ENCODE measurements at places on chromosomes 2 and 18.

- DNase-seq, result no peak
Observed at GRCh38 chr2:236743039-236743920, 173.7 kb downstream of the ACKR3 start.

GRCh38 chr2:239719791-239720360 lies 305.3 kb downstream of the NDUFA10 start:
- DNase-seq, result no peak

DNA sequence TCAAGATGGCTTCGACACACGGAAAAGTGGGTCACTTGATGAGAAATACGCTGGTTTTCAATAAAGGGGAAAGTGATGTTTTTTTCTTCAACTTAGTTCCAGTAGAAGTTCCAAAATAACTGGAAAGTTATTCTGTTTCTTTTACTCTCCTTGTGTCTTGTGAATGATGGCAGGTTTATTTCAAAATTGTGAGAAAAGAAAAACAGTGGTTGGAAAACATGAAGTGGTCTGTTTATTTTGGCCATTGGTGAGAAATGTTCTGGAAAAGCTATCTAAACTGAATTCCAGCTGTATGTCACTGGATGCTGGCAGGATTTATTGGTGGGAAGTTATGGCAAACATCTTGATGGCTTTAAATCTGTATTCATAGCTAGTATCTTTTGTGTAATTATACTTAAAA lies 484.1 kb downstream of the DCC start:
- DNase-seq, result no peak

- DNase-seq, result no peak
Observed at GRCh38 chr2:239928391-239929350, 96.5 kb downstream of the NDUFA10 start.

DNA sequence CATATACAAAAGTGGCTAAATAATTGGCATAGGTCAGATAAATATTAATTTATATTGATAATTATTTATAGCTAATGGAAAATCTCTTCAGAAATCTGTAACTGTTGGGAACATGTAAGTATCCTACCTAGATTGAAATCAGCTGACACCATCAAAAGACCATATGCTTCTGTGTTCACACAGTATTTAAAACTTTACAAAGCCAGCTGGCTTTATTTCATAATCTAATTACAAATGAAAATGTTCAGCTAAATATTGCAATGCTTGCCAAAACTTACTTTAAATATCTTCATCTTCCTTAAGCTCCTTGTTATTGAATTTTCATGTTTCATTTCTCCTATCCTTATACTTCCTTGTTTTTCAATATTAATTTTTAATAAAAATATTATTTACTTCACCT lies 190.9 kb upstream of the DOK6 start:
- DNase-seq, result no peak

DNA sequence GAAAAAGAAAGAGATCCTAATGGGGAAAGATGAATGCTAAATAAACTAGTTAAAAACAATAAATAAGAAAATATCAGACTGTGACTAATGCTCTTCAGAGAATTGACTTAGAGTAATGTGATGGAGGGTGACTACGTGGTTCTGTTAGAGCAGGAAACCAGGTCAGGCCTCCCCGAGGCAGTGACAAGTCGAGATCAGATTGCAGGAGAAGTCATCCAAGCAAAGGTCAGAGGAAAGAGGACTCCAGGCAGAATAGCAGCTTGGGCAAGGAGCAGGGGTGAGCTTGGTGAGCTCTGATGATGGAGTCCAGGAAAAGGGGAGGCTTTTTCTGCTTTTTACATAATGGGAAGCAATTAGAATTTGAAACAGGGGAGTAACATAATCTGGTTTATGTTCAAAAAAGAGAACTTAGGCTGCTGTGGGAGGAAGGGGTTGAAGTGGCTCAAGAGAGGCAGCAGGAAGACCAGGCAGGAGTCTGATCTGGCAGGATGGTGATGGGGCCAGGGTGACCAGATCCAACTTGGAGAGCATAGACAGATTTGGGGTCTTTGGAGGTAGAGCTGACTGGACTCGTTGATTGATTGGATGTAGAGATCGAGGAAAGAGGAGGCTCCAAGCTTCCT lies 27.3 kb upstream of the ITGB6 start:
- no peak for DNase-seq

DNA sequence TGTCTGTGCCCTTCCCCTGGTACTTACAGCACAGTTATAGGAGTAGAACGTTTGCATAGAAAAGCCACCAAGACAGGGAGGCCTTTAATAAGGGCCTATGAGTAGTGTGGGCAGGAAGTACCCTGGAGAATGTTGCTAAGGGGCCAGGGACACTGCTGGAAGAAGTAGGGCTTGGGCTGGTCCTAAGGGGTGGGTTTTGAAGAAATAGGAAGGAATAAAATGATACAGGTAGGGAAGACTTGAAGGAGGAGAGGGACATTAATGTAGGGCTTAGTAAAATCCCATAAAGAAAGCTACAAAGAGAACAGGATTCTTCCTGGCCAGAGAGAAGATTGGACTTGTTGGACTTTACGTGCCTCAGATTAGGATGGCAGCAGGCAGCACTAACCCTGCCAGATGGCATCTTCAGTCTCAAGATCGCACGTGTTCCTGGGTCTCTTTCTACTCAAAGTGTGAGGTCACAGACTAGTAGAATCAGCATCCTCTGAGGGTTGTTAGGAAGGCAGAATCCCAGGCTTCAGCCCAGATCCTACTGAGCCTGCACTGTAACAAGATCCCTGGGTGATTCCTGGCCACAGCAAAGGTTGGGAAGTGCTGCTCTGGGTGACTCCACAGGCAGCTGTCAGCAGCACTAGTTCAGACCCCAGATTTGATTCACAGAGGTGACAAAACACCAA lies 39.2 kb downstream of the EPAS1 start:
- no peak for DNase-seq

- DNase-seq, result no peak
Observed at GRCh38 chr2:79723830-79724229, 211.0 kb downstream of the CTNNA2 start.

DNA sequence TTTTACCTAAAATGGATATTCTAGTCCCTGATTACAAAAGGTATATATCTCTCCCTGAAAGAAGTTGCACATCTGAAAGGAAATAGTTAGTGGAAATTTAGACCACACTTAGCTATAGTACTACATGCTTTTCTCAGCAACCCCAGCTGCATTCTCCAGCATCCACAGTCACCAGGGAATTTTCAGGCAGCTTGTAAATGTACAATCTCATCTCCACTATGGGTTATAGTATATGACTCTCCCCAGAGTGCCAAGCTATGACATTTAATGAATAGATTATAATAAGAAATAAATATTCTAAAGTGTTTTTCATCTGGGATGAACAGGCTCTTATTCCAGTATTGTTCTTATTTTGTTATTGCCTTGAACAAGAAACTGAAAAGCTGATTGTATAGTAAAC lies 197.6 kb upstream of the HNRNPA3 start:
- no peak for DNase-seq

DNA sequence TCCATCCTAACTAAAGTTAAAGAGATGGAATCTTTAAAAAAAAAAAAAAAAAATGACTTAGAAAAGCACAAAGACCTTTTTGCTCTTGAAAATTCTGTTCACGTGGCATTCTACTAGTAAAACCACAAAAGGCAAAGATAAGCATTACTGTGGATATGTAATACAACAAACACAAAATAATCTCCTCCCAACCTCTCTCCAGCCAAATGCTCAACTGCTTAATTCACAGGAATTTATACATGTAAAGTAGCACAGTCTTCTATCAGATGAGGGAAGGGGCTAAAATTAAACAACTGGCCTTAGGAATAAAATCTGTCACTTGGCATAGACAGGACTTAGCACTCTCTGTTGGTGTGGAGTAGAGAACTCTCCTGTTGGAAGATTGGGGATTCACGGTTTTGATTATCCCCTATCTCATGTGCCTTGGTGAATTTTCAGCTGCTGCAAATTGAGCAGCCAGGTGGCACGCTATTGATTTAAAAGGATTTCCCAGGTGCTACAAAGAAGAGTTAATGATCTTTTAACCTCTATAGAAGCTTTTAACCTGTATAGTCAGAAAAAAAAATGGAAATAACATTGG lies 57.4 kb downstream of the ATIC start:
- no peak for DNase-seq

DNA sequence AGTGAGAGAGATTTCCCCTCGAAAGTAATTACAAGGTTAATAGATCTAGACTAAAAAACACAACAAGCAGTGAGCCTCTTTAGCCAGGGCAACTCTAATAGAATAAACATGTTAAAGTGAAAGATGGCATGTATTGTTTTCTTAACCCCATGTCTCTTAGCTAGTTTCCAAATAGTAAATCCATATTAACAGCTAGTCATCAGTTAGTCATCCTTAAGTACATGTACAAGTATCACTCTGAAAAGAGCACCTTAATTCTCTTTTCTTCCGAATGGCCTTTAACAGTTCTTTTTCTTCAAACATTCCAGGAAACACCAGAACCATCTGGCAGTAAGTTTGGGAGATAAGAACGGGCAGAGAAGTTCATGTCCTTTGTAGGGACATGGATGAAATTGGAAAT lies 1480.0 kb downstream of the LRP1B start:
- no peak for DNase-seq

DNA sequence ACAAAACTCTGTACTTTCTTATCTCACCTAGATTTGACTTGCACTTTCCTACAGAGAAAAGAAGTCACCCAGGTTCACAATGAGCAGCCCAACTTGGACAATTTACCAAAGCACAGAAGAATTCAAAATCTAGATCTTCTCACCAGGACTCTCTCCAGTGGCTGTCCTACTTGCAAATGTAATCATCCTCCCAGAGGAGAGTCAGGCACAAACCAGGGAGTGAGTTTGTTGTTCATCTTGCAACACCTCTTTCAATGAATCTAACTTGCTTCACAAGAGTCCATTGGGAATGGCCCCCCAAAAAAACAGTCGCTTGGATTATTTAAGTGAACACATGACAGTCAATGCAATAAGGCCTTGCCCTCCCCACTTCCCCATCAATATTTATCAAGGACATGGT lies 144.6 kb downstream of the ATL2 start:
- no peak for DNase-seq

GRCh38 chr2:226066391-226066790 lies 666.9 kb downstream of the NYAP2 start:
- peak; percentile 19 for DNase-seq

- DNase-seq, result no peak
Observed at GRCh38 chr2:230955163-230955737, 30.2 kb upstream of the GPR55 start.

- no peak for DNase-seq
Observed at GRCh38 chr2:71832844-71833243, 314.8 kb downstream of the CYP26B1 start.

GRCh38 chr2:242060212-242060835 lies 190.8 kb downstream of the RTP5 start:
- no peak for DNase-seq

DNA sequence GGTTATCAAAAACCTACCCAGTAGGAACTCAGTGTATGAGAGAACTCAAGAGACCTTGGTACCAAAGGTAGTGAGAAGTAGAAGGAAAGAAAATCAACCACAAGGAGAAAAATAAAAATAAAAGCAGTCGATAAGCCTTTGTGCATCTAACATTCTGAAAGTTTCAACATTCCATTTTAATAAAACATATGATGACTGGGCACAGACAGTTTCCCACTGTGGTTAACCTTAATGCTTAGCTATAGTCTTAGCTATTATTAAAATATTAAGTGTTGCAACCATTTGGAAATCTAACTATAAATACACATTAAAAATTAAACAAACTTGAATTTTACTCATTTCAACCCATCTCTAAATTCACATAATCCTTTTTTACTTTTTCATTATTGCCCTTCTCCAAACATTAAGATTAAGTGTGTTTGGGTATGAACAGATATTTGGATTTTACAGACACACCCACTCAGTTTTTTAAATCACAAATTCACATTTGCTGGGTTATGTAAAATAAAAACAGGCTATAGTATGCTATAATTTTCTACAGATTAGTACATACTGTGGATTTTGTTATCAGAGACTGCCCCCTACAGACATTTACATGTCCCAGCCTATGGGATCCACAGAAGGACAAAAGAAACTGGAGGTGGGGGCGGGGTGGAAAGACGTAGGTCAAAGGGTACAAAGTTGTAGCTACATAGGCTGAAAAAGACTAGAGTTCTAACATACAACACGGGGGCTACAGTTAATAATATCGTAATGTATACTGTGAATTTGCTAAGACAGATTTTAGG lies 32.8 kb downstream of the SRBD1 start:
- no peak for DNase-seq

DNA sequence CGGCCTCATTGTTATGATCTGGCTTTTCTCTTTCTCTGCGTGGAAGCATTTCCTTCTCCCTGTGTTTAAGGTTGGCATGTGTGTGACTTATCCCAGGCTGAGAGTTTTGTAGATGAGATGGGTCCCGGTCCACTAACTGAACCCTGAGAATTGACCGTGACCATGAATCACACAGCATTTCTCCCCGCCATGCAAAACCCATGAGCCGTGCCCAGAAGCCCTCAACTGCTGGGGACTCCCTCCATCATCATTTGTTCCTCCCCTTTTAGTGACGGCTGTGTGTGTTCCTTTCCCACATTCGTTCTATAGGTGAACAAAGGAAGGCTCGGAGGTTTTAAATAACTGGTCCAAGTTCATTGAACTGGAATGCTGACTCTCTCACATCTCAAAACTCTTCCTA lies 30.1 kb upstream of the TXNDC2 start:
- no peak for DNase-seq

DNA sequence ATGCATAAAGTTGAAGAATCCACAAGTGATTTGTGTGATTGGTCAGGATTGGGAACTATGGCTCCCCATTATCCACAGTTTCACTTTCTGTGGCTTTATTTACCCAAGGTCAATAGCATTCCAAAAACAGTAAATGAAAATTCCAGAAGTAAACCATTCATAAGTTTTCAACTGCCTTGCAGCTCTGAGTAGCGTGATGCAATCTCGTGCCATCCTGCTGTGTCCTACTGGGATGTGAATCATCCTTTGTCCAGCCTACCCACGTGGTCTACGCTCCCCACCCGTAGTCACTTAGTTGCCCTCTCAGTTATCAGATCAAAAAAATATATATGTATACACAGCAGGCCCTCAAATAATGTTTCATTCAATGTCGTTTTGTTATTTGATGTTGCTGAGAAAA lies 89.0 kb upstream of the DLGAP1 start:
- DNase-seq, result no peak

- DNase-seq, result no peak
Observed at GRCh38 chr2:199366406-199366805, 91.3 kb downstream of the SATB2 start.

- DNase-seq, result no peak
Observed at GRCh38 chr2:226579519-226579918, 220.1 kb downstream of the IRS1 start.

DNA sequence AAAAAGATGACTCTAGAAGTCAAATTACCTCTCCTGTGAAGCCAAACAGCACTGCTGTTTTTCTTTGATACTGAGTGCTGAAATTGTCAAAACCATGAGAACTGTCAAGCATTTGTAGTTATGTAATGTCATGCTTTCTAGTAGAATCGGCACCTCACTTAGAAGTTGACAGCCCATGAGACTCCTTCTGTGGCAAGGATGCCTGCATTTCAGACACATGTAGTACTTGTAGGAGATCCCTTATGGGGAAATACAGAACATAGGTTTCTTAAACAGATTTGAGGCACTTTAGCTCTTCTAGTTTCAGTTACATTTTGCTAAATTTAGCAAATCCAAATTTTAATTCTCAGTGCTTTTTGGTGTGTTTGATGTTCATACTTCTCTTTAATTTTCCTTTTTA lies 15.7 kb downstream of the ZNF407 start:
- no peak for DNase-seq

- DNase-seq, result peak; percentile 25
Observed at GRCh38 chr2:223214394-223215253, 162.6 kb downstream of the KCNE4 start.
